ENCODE measurements at places on chromosomes 6 and 20. TPM values are rescaled to one million over a fixed set of nuclear protein-coding genes. Genes with fewer than 3 reads are reported as not detected.

SLC35D3 gene
- not detected for total RNA-seq

PAQR8 gene
- total RNA-seq: 3.2 TPM

PPP1R3G gene
- total RNA-seq: 2.1 TPM

TREM2 gene
- total RNA-seq: not detected

SCP2D1 gene
- not detected for total RNA-seq

OLIG3 gene
- not detected for total RNA-seq

TRDN gene
- total RNA-seq: not detected

MCHR2 gene
- total RNA-seq: not detected

GRCh38 chr6:32140420-32141046 lies 10.4 kb upstream of the FKBPL start:
- no peak overlapping the region for H3K4me3 ChIP-seq
- no peak for DNase-seq
- no peaks in the 10 kb centered on the region for H3K4me1 ChIP-seq

- H3K27ac ChIP-seq: no peak overlapping the region
- H3K4me3 ChIP-seq: peak overlapping the region; percentile 88
- no peaks in the 10 kb centered on the region for H3K27me3 ChIP-seq
- H3K4me1 ChIP-seq: peaks cover 17% of the 10 kb centered on the region
- no peak for DNase-seq
- no peaks in the 10 kb centered on the region for H3K36me3 ChIP-seq
Measured at GRCh38 chr20:20713244-20713765, 861 bp upstream of the RALGAPA2 start.

DNA sequence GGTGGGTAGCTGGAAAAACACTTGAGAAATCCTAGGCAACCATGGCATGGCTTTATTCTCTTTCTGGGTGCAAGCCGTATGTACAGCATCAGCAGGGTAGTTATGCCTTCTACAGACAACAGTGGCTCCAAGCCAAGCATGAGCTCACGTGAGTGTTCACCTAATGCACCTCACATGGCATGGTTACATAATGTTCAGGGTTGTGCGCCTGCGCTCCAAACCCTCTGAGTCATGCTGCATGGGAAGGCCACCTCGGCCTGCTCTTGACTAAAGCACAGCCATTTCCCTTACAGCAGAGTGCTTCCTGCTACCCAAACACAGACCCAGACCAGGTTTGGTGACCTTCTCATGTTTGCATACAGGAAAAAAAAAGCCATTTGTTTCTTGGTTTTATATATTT lies 96.2 kb downstream of the VIP start:
- DNase-seq: no peak
- peaks cover 7% of the 10 kb centered on the region for H3K27me3 ChIP-seq
- H3K36me3 ChIP-seq: no peaks in the 10 kb centered on the region
- no peak overlapping the region for H3K27ac ChIP-seq

- H3K27me3 ChIP-seq: no peaks in the 10 kb centered on the region
- H3K4me3 ChIP-seq: no peak overlapping the region
- H3K4me1 ChIP-seq: no peaks in the 10 kb centered on the region
Measured at GRCh38 chr6:24321538-24322162, 36.2 kb downstream of the DCDC2 start.

DNA sequence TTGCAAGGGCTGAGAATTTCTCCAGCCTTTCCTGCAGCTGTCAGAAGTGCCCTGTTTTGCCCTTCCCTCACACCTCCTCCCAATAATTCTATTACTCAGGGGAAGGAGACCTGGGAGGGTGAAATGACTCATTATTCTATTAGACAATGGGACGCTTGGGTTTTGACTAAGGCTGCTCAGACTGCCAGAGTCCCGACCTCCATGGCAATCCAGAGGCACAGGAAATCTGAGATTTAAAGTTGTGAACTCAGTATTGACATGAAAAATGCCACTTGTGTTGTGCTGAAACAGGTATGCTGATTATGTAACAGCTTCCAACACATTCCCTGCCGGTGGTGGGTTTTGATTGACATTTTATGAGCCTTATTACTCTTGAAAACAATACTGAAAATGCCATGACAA lies 625.9 kb upstream of the FLRT3 start:
- DNase-seq: no peak
- H3K27me3 ChIP-seq: no peaks in the 10 kb centered on the region
- H3K4me3 ChIP-seq: no peak overlapping the region
- H3K27ac ChIP-seq: no peak overlapping the region

- H3K27me3 ChIP-seq: no peaks in the 10 kb centered on the region
- H3K4me3 ChIP-seq: no peak overlapping the region
- no peak overlapping the region for H3K27ac ChIP-seq
- peaks cover 4% of the 10 kb centered on the region for H3K36me3 ChIP-seq
- DNase-seq: no peak
Measured at GRCh38 chr6:125808060-125808459, 17.3 kb downstream of the NCOA7 start.

GRCh38 chr6:28922821-28923317 lies 916 bp downstream of the TRIM27 start:
- DNase-seq: peak; percentile 19
- peaks cover 26% of the 10 kb centered on the region for H3K4me1 ChIP-seq
- H3K36me3 ChIP-seq: peaks cover 31% of the 10 kb centered on the region
- peak overlapping the region; percentile 82 for H3K27ac ChIP-seq

DNA sequence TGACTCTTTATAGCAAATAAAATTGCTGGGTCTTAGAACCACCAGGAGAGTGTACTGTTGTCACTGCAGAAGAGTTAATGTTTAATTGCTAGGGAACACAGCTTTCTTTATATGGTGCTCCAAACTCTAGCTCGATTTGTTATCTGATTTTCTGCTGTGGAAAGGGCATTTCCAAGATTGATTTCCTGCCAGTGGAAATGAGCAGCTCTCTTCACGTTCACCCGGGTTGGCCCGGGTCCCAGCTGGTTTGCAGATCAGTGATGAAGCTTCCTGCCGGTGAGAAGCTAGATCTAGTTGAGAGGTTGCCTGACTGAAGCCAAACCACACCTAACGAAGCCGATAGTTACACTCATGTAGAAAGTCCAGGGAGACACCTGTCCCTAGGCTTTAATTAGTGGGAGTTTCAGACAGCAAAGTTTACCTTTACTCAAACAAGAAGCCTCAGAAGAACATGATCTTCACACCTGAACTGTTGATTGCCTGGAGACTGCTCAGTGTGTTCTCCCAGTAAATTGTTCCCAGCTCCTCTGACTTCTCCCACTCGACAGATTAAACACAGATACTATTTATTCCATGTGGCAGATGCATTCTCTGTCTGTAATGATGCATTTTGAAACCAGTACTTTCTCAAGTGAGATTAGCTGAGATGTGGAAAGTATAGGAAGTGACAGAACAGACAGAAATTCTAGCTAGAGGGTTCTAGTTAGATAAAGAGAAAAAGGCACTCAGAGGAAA lies 27.8 kb downstream of the PAQR8 start:
- peak overlapping the region; percentile 83 for H3K27ac ChIP-seq
- H3K4me3 ChIP-seq: peak overlapping the region; percentile 52
- 0 out of 2 replicates have a peak, but pooled peaks cover 5% of the 10 kb centered on the region for H3K27me3 ChIP-seq
- peaks cover 5% of the 10 kb centered on the region for H3K36me3 ChIP-seq
- H3K4me1 ChIP-seq: peaks cover 53% of the 10 kb centered on the region

- H3K4me1 ChIP-seq: no peaks in the 10 kb centered on the region
- peaks cover 5% of the 10 kb centered on the region for H3K36me3 ChIP-seq
- H3K27ac ChIP-seq: no peak overlapping the region
- no peak overlapping the region for H3K4me3 ChIP-seq
- peaks cover under 1% of the 10 kb centered on the region for H3K27me3 ChIP-seq
Measured at GRCh38 chr20:59823491-59824259, 109.8 kb downstream of the SYCP2 start.

DNA sequence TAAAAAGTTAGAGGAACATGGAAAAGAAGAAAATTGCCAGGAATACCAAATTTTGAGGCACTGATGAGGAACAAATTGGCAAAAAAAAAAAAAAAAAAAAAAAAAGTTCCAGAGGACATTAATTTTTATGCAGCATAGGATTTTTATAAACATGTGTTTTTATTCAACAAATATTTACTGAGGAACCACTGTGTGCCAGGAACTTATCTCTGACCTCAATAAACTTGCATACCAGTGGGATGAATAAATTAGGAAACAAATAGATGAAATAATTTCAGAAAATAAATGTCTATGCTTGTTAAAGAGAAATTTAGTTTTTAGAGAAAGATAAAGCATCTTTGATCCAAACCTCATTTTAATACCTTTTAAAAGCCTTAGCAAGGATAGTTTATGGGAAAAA lies 175.1 kb downstream of the PDE10A start:
- H3K4me3 ChIP-seq: no peak overlapping the region
- no peaks in the 10 kb centered on the region for H3K36me3 ChIP-seq
- no peaks in the 10 kb centered on the region for H3K27me3 ChIP-seq
- no peak for DNase-seq
- no peaks in the 10 kb centered on the region for H3K4me1 ChIP-seq
- H3K27ac ChIP-seq: no peak overlapping the region

GRCh38 chr6:118864341-118865099 lies 29.4 kb upstream of the ASF1A start:
- H3K27ac ChIP-seq: no peak overlapping the region
- no peaks in the 10 kb centered on the region for H3K27me3 ChIP-seq
- H3K4me3 ChIP-seq: no peak overlapping the region

GRCh38 chr6:46053039-46053933 lies 37.6 kb upstream of the CLIC5 start:
- no peak for DNase-seq
- no peaks in the 10 kb centered on the region for H3K4me1 ChIP-seq
- no peaks in the 10 kb centered on the region for H3K36me3 ChIP-seq
- no peaks in the 10 kb centered on the region for H3K27me3 ChIP-seq
- no peak overlapping the region for H3K27ac ChIP-seq
- H3K4me3 ChIP-seq: no peak overlapping the region

DNA sequence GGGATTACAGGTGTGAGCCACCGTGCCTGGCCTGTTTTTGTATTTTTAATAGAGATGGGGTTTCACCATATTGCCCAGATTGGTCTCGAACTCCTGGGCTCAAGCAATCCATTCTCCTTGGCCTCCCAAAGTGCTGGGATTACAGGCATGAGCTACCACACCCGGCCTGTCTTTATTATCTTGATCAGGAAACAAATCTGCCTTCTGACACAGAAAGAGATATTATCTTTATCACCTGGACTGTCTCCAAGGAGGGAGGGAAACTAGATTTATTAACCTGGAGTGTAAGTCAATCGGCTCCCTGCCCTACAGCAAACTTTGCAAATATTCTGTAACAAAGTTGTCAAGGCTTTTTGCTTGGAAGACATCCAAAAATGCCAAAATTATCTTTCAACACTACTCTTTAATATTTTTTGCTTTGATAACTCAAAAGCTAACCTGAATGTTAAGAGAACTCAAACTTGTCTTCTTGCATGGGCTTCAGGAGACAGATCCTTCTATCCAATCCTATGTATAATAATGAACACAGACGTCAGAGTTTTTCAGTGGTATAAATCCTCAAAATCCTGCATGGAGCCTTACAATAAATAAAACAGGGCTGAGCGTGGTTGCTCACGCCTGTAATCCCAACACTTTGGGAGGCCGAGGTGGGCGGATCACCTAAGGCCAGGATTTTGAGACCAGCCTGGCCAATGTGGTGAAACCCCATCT lies 85.0 kb upstream of the LOC128125822 start:
- no peak overlapping the region for H3K27ac ChIP-seq
- no peak for DNase-seq
- no peak overlapping the region for H3K4me3 ChIP-seq
- H3K27me3 ChIP-seq: peaks cover 8% of the 10 kb centered on the region
- no peaks in the 10 kb centered on the region for H3K36me3 ChIP-seq

DNA sequence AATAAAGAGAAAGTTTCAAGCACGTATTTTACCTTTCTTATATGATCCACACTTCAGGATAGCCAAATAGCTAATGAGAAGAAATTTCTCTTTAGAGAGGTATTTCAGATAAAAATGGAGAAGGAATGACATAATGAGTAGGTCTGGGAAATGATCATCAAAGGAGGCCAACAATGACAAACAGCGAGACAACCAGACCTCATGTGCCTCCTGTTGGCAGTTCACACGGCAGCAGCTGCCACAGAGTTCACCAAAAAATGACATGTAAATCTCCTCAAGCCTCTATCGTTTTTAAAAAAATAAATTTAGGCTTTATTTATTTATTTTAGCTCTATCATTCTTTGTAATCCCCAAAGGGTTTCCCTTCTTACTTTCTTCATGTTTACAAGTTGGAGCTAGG lies 47.7 kb downstream of the SLC2A12 start:
- H3K36me3 ChIP-seq: no peaks in the 10 kb centered on the region
- DNase-seq: no peak
- H3K27me3 ChIP-seq: peaks cover 27% of the 10 kb centered on the region
- H3K4me3 ChIP-seq: no peak overlapping the region
- H3K27ac ChIP-seq: no peak overlapping the region

GRCh38 chr6:72553531-72554511 lies 68.0 kb upstream of the KCNQ5 start:
- DNase-seq: peak; percentile 94
- H3K27ac ChIP-seq: peak overlapping the region; percentile 95
- H3K4me3 ChIP-seq: peak overlapping the region; percentile 73
- no peaks in the 10 kb centered on the region for H3K27me3 ChIP-seq
- peaks cover 6% of the 10 kb centered on the region for H3K36me3 ChIP-seq
- H3K4me1 ChIP-seq: peaks cover 74% of the 10 kb centered on the region

GRCh38 chr20:33815671-33816070 lies 4.5 kb downstream of the CHMP4B start:
- H3K4me1 ChIP-seq: peaks cover 61% of the 10 kb centered on the region
- no peak overlapping the region for H3K27ac ChIP-seq
- H3K27me3 ChIP-seq: no peaks in the 10 kb centered on the region
- H3K36me3 ChIP-seq: peaks cover 13% of the 10 kb centered on the region
- H3K4me3 ChIP-seq: no peak overlapping the region
- DNase-seq: no peak

GRCh38 chr20:4465855-4466545 lies 255.7 kb upstream of the PRND start:
- H3K27me3 ChIP-seq: no peaks in the 10 kb centered on the region
- no peak overlapping the region for H3K4me3 ChIP-seq
- peaks cover 56% of the 10 kb centered on the region for H3K4me1 ChIP-seq

DNA sequence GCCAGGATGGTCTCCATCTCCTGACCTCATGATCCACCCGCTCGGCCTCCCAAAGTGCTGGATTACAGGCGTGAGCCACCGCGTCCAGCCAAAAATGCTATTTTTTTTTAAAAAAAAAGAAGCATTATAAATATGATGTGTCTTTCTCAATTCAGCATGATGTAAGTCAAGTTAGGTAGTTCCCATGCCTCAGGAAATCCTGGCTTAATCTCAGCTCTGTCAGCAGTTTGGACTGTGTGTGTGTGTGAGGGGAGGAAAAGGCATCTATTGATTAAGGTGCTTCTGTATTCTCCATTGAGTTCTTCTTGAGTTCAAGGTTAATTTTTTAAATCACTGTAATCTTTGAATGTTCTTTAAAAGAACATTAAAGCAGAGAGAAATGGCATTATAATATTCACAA lies 51.5 kb downstream of the GMDS start:
- no peaks in the 10 kb centered on the region for H3K36me3 ChIP-seq
- H3K4me3 ChIP-seq: no peak overlapping the region

GRCh38 chr6:13811627-13812358 lies 2.6 kb downstream of the MCUR1 start:
- H3K4me1 ChIP-seq: peaks cover 57% of the 10 kb centered on the region
- H3K4me3 ChIP-seq: peak overlapping the region; percentile 99
- no peak overlapping the region for H3K27ac ChIP-seq
- no peaks in the 10 kb centered on the region for H3K27me3 ChIP-seq
- no peak for DNase-seq
- peaks cover 9% of the 10 kb centered on the region for H3K36me3 ChIP-seq

GRCh38 chr20:62663145-62664018 lies 21.1 kb downstream of the SLCO4A1 start:
- H3K36me3 ChIP-seq: no peaks in the 10 kb centered on the region
- no peaks in the 10 kb centered on the region for H3K27me3 ChIP-seq
- no peak overlapping the region for H3K4me3 ChIP-seq
- DNase-seq: no peak
- peak overlapping the region; percentile 46 for H3K27ac ChIP-seq
- H3K4me1 ChIP-seq: peaks cover 19% of the 10 kb centered on the region

Measured in HFFc6 (cell line).